ENCODE measurements at places on chromosomes 7 and 10.

DNA sequence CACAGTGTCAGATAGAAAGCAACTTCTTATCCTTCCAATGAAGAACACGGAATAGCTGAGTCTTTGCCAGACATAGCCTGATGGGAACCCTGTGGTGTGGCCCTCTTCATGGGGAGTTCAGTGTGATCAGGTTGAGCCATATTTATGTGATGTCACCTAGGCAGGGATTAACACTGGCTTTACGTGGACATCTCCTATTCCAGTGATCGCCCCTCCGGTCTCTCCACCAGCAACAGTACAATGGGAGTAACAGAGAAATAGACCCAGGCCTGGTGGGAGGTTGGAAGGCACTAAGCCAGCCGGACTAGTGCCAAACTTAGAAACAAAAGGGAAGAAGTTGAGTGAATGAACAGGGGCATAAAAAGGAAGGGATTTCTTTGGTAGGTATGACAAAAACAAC is 358.1 kb downstream of the PRPF18 start:
- DNase-seq, result no peak

DNA sequence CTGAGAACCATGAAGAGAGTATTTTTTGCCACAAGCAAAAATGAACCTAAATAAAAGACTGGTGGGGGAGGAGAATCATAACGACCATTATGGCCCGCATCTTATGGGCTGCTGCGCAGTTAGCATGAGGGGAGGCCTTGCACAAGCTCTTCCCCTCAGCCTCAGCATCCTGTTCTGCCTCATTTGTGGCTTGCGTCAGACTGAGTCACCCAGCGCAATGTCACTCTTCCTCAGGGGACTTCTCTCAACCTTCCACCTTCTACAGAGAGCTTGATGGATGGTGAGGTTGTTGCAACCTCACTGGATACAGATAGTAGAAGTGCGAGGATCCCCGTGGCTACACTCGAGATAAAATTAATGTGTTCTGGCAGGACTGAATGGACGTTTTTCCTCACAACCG is 16.8 kb upstream of the GPR15LG start:
- no peak for DNase-seq

GRCh38 chr7:116455499-116455898 is 44.0 kb upstream of the CAV2 start:
- DNase-seq, result no peak

GRCh38 chr7:45035893-45036292 is 35.9 kb downstream of the CCM2 start:
- no peak for DNase-seq

- no peak for DNase-seq
Measured at GRCh38 chr7:46747869-46748576, 827.0 kb upstream of the IGFBP3 start.

DNA sequence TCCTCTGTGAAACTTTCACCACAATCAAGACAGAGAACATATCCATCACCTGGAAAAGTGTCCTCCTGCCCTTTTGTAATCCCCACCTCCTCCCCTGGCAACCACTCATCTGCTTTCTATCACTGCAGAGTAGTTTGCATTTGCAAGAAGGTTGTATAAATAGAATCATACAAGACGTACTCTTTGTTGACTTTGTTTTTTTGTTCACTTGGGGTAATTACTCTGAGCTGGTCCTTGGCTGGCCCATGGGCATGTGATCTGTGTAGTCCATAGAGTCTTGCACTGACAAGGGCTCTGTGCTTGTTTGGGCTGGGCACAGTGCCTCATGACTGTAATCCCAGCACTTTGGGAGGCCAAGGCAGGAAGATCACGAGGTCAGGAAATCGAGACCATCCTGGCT is 7.8 kb upstream of the HACD1 start:
- no peak for DNase-seq

- DNase-seq, result no peak
Measured at GRCh38 chr10:12876266-12876665, 125.2 kb downstream of the CCDC3 start.

DNA sequence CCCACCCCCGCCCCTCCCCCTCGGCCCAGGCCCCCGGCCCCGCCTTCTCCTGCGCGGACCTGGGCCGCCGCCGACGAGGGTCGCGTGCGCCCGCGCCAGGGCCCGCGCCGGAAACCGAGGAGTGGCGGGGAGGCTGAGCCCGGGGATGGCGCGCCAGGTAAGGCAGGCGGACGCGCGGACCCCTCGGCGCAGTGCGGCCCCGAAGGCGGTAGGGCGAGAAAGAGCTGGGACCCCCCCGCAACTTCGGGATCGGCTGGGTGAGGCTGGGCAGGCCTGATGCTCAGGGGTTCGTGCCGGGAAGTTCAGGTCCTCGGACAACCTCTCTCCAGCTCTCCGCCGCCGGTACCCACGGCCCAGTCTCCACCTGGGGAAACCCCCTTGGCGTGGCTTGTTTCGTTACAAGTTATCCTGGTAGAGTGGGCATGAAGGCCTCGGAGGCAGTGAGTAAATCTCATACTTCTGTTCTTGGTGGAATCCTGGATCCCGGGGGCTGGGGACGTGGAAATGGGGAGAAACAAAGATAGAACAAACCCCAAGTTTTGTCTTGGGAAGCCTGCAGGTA is 58.4 kb downstream of the ZNF467 start:
- no peak for DNase-seq

- DNase-seq, result no peak
Measured at GRCh38 chr10:132878730-132879407, 63.5 kb downstream of the CFAP46 start.

DNA sequence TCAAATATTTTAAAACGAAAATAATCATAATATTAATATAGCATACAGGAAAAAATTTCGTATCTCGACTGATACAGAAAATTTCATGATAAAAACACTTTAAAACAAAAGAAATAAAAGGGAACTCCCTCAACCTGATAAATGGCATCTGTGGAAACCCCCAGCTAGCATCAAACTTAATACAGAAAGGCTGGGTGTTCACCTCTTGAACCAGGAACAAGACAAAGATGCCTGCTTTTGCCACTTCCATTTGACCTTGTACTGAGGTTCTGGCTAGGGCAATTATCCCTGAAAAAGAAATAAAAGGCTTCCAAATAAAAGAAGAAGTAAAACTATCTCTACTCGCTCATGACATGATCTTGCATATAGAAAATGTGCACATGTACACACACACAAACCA is 2.5 kb upstream of the ALOX5 start:
- no peak for DNase-seq

DNA sequence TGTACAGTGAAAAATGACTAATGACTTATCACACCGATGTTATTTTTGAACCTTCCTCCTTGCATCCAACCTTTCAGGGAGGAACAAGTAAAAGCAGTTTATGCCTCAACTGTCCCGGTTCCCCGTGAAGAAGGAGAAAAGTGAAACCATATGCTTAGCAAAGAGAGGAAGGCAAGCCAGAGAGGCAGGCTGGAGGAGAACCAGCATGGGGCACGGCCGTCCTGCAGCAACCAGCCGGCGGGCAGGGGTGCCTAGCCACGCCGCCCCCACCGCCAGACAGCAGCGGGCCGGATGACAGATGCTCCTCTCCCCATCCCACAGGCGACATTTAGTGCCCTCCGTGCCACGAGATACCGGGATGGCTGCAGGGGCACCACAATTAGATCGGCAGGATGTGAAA is 421.4 kb upstream of the MGMT start:
- DNase-seq, result no peak

- no peak for DNase-seq
Measured at GRCh38 chr7:42083284-42083683, 153.7 kb downstream of the GLI3 start.

DNA sequence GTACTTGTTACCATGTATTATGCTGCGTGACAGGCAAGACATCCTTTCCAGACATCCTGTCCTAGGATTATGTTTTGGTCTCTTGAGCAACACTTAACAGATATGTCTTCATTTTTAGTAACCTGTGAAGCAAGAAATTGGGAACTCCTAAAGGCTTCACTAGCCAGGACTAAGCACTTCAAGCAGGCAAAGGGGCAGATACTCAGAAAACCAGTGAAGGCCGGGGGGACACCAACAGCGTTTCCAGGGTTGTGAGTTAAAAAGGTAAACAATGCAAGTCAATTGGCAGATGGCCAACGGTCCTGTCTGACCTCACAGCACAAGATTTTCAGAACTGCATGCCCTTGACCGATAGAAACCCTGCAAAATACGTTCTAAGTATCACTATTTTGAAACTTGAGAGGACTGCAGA is 77.6 kb upstream of the SFMBT2 start:
- peak; percentile 2 for DNase-seq

GRCh38 chr7:36207451-36208291 is 54.6 kb downstream of the EEPD1 start:
- DNase-seq, result peak; percentile 88

- DNase-seq, result no peak
Measured at GRCh38 chr7:152979376-152979775, 219.8 kb downstream of the ACTR3B start.

DNA sequence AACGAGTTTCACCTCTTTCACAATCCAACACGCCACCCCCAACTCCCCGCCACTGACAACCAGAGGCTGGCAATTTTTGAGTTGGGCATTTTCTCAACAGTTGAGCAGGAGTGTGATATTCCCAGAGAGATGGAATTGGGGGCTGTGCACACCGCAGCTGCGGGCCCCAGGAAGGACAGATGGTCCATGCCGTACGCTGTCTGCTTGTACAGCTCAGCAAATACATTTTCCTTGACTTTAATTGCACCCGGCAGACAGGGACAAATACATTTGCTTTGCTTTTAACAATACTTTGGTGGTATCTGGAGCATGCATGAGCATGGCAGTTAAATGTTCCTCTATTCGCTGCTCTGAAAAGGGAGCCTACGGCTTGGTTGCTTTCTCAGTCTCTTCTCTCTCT is 354.2 kb upstream of the DPP6 start:
- DNase-seq, result no peak

DNA sequence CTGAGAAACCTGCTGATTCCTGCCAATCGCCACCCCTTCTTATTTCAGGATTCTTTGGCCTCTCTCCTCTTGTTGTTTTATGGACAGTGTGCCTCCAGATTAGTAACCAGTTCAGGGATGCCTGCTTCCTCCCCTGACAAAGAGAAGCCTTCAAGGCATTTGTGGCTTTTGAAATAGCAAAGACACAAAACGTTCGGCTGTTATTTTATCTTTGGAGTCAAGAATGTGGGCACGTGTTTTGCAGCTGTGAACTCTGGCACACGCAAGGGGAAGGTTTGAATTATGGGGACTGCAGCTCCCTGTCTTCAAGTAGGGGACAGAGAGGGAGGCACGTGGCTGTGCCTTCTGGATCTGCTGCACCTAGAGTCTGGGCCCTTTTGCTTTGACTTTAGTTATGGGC is 157.9 kb upstream of the GRB10 start:
- DNase-seq, result no peak

GRCh38 chr7:25863729-25864110 is 288.3 kb upstream of the NFE2L3 start:
- no peak for DNase-seq

DNA sequence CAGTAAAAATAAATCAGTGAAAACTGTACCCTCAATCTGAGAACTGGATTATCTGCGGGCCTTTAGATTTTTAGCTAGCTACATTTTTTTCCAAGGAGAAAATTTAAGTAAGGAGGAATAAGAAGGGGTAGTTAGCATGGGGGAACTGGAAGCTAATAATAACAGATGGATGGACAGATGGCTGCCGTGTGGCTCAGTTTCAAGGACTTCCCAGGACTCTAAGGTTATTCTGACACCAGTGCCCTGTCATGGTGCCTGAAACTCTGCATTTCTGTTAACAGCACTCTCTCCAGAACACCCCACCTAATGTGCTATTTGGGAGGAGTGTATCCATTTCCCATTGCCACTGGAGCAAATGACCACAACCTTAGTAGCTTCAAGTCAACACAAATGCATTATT is 75.7 kb upstream of the PDE1C start:
- no peak for DNase-seq

DNA sequence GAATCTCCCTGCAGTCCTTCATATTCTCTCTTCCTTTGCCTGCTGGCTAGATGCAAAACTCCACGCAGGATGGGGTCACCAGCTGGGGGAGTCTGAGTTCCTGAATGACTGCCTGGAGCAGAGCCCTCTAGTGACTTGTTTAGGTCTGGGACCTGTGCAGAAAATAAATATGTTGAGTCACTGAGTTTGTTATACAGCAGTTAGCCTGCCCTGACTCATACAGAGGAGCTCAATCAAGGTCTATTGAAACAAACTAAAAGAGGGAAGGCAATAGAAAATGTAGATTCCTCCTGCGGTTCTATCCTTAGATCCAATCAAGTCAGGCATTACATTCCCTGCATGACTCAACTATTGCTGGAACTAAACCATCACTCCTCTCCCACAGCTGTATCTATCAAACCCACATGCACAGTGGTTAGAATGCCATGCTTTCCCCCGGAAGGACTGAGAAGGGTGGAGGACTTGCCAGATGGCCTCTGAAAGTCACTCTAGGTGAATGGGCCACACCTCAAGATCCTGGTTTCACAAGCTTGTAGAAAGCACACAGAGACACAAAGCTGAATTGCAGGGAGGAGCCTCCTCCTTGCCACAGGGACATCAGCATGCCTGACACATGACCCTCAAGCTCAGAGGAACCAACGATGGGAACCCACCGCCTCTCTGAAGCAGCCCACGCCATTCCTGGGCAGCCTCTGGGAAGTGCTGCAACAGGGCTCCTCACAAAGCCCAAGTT is 73.9 kb downstream of the SH3PXD2A start:
- peak; percentile 81 for DNase-seq

GRCh38 chr7:38463277-38464225 is 167.6 kb downstream of the AMPH start:
- DNase-seq, result peak; percentile 27

DNA sequence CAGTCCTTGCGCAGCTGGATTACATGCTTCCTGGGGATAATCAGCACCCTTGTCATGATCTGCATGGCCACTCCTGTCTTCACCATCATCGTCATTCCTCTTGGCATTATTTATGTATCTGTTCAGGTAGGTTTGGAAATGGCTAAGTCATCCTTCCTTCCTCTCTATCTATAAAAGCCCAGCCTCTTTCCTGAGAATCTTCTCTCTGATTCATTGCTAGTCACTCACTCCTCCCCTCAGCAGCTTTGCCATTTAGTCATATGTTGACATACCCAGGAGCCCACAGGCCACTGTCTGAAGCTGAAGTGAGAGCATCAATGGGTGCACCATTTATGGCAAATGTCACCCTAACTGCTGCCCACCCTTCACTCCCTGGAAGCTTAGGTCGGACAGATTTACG is 52.0 kb downstream of the ABCC2 start:
- DNase-seq, result peak; percentile 69

DNA sequence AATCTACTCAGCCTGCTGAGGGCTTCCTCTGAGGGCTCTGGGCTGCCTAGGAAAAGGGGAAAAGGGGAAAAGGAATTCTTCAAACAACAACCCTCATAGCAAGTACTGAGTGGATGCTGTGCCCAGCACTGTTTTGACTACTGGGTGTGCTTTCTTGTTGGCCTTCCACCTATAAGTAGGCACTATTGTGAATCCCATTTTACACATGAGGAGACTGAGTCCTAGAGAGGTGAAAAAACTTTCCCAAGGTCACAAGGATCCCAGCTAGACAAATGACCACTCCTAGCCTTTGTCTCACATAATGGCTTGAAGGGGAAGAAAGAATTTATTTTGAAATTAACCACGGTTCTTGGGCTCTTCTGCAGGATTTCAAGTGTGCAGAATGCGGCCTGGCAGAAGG is 17.1 kb downstream of the FGF8 start:
- no peak for DNase-seq
